ENCODE measurements at places on chromosomes 2 and 18.

DNA sequence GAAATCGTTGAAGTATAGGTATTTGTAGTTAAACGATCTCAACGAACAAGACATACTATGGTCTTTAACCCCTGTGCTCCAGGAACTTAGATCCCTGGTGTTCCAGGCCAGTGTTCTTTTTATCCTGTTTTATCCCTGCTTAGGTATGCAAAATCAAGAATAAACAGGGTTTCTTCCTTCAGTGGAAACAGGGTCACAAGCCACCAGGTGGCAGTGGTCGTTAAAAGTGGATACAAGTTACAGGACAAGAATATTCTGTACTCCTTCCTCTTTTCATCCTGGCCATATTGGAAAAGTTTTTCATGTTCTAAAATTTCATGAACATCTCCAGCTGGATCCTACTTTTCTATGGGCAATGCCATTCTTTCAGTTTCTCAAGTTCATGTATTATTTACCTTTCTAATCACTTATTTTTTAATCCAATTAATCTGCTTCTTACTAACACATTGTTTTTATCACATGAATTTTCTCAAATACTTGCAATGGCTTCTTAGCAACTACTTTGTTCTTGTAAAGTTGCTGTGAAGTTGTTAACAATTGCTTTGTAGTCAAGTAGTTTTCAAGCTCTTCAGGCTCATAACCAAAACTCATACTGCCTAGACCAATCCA is 16.4 kb upstream of the HNMT start:
- DNase-seq: peak; percentile 74

- DNase-seq: no peak
Observed at GRCh38 chr2:1709946-1710560, 34.3 kb downstream of the PXDN start.

GRCh38 chr2:178401994-178402437 is 49.0 kb downstream of the PRKRA start:
- DNase-seq: no peak

DNA sequence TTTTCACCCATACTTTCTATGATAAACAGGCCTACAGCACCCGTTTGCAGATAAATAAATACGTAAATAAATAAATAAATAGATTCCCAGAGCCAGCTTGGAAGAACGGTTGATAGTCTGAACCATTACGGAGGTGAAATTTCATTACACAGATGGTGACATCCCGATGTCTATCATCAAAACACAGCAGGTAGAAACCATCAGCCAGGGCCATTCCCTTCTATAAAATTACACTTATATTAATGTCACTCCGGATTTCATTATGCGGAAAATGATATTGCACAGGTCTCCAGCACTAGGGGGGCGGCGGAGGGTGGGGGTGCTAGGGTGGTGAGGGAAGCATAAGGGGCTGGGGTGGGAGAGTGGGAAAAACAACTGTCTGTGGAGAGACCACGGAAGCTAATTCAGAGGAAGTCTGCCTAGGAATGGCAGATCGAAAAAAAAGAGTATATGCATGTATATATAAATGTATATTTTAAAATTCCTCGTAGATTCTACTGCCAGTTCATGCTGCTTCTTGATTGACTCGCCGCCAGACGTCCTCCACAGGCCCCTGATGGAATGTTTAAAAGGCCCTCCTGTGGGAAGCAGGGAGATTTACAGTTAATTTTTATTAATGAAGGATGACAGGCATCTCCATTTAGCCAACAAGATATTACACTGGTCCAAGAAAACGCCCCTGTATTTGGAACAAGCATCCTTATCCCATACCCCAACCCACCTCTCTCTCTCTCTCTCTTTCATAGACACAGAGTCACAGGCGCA is 1906.0 kb upstream of the PIK3C3 start:
- no peak for DNase-seq

- DNase-seq: no peak
Observed at GRCh38 chr2:237109421-237109934, 23.8 kb downstream of the COPS8 start.

DNA sequence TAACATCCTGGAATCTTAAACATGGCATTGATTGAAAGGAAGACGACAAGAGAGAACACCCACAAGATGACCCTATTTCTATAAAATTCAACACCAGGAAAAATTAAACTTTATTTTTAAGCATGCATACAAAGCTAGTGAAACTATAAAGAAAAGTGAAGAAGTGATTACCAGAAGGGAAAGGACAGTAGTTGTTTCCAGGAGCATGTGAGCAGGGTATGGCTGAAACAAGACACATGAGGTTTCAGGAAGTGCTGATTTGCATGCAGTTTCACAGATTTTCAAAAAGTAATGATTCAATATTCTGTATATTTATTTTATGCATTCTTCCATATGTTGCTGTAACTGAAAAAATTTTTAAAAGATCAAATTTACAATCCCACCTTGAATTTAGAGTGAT is 24.6 kb upstream of the DAW1 start:
- DNase-seq: no peak

- no peak for DNase-seq
Observed at GRCh38 chr2:198518935-198519334, 714.5 kb downstream of the PLCL1 start.

GRCh38 chr2:97662895-97663625 is 784 bp downstream of the ACTR1B start:
- peak; percentile 84 for DNase-seq

DNA sequence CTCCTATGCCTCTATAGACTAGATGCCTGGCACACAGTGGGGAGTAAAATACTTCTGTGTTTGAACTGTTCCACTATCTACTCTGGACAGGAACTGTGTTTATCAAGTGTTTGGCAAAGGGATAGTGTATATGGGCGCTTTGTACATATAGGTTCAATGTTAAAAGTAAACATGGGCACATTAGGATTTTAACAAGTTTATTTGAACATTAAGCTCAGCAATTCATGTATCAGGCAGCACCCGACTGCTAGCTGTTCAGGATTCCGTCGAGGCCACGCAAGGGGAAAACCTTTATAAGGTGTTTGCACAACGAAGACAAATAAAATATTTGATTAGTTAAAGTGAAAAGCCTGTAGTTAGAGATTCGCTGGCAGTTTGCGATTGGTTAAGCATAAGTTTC is 43.4 kb upstream of the ROCK2 start:
- DNase-seq: no peak

DNA sequence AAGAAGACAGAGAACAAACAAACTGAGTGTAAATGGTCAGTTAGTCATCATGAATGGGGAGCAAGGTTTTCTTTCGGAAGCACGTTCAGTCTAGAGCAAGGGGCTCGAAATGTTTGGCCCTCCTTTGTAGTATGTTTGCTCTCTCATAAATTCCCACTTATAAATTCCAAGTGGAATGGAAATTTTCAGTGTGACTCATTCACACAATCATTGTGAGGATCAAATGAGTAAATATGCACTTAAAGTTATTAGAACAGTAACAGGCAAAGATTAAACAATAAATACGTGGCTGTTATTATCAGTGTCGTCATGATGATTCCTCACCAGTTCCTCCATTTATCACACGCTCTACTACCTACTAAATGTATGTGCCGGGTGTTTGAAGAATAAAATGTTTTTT is 10.5 kb downstream of the CNGA3 start:
- DNase-seq: no peak

GRCh38 chr2:65098741-65099140 is 31.2 kb downstream of the RAB1A start:
- no peak for DNase-seq

DNA sequence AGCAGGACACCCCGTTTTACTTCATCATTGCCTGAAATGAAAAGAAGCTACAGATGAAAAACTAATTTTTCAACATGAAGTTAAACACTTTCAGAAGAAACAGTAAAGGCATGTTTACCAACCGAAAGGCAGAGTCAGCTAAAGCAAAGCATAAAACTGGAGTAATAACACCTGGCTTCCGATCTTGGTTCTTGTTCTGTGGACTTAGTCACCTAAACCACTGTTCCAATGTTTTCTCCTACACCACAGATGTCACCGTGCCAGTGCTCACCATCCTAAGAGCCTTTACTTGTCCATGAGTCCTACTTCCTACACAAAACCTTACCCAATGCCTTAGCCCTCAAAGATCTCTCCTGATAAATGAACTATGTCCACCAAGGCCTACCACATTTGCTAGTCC is 13.5 kb downstream of the MCM6 start:
- DNase-seq: no peak

- DNase-seq: no peak
Observed at GRCh38 chr2:61538920-61539520, 864 bp upstream of the XPO1 start.

DNA sequence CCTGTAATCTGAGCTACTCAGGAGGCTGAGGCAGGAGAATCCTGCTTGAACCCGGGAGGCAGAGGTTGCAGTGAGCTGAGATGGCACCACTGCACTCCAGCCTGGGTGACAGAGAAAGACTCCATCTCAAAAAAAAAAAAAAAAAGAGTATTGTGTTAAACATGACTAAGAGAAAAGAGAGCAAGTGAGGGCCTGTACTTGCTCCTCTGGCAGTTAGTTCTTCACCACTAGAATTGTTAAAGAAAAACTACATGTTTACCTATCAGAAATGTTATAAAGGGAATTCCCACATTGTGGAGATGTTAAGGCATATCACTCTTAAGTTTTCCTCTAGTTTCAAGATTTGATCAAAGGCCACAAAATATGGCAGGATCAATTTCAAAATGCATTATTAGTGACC is 75.4 kb upstream of the LRATD1 start:
- DNase-seq: no peak

DNA sequence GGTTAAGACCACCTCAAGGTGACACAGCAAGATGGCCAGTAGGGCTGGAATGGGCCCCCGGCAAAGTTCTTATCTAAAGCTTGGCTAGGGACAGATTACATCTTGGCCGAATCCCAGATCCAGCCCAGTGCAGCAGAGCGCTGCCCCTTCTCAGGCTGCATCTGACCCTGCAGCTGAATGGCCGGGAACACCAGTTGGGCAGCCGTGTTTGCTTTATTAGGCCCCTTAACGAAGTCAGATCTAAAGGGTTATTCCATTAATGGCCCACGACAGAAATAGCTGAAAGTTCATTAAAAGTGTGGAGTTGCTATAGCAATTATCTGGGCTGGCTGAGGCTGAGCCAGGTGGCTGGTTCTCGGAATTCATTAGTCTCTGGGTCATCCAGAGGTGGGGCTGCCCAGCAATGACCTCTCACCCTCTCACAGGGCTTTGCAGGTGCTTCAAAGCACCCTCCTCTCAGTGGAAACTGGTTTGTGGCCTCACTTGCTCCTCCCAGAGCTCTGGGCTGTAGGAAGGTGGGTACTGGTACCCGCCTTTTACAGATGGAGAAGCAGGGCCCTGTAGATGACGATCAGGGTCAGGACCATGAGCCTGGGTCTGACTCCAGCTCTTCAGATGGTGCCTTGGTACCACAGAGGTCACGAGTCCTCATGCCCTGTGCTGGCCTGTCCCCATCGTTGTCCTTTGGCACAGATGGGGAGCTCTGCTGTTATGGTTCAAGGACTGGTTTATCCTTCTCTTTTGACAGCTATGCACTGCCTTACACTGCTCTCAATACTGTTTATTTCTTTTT is 68.8 kb downstream of the EMX1 start:
- DNase-seq: no peak

DNA sequence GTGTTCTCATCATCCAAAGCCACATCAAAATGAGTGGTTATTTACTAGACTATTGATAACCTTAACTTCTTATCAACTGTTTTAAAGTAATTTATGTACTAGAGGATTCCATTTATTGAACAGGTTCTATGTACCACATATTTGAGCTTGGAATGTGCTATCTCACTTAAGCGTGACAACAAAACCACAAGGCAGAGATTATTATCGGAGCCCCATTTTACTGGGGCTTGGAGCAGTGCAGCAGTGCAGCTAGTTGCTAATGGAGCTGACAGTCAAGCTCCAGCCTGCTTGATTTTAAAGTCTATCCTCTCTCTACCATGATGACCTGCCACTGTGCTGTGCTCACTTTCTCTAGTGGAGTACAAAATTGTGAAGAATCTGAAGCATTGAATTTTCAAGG is 24.6 kb downstream of the GCG start:
- no peak for DNase-seq

GRCh38 chr2:6423944-6424343 is 441.8 kb downstream of the CMPK2 start:
- no peak for DNase-seq

- no peak for DNase-seq
Observed at GRCh38 chr2:2107141-2107540, 223.9 kb downstream of the MYT1L start.

- DNase-seq: peak; percentile 54
Observed at GRCh38 chr2:44753552-44754285, 187.8 kb upstream of the SIX3 start.

DNA sequence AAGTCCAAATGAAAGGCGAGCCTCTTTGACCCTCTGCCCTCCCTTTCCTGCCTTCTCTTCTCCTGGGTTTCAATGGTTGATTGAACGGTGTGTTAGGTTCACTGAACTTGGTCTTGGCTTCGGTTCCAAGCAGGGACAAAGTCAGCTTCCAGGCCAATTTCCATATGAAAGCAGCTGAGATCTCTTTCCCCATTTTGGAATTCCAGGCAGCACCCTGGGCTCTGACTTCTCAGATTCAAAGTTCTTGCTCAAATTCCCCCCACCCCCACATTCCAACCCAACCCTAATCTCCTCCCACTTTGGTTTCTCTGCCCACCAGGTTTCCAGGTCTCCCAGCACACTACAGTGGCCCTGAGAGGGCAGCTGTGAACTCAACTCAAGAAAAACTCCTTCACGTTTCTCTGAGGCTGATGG is 231.0 kb downstream of the INSIG2 start:
- no peak for DNase-seq

GRCh38 chr2:209977386-209978239 is 24.8 kb upstream of the RPE start:
- DNase-seq: peak; percentile 35

GRCh38 chr2:6879011-6879410 is 1.4 kb downstream of the RSAD2 start:
- no peak for DNase-seq

DNA sequence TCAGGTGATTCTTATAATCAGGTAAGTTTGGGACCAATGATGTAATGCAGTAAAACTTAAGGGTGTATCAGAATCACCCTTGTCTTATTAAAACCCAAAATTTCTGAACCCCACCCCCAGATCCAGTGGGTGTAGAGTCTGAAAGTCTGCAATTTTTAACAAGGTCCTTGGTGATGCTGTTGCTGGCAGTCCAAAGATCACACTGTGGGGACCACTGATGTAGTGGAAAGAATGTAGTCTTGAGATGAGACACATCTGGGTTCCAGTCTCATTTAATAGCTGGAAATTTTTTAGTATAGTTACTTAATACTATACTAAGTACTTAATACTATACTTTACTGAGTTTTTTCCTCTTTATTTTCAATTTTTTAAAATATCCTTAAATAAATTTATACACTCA is 258.4 kb downstream of the PLCL1 start:
- DNase-seq: no peak

- DNase-seq: no peak
Observed at GRCh38 chr2:188324067-188324466, 32.4 kb downstream of the GULP1 start.

Measured in AG08395 (cell line).